ENCODE measurements at places on chromosomes 5 and 9.

DNA sequence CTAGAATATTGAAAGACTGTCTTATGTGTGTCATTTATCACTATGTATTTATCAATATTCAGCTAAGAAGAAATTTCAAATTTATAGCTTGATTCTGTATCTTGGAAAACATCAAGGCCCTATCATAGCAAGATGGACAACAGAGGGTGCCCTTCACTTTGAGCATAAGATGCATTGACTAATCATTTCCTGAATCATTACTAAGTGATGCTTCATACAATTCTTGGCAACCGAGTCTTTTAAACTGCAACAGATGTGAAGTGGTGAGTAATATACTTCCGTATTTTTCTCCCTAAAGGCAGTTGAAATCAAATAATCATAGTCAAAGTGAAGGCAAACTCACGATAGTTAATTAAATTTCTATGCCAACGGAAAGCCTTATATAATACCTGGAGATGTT is 318.6 kb upstream of the RGMB start:
- DNase-seq = no peak

DNA sequence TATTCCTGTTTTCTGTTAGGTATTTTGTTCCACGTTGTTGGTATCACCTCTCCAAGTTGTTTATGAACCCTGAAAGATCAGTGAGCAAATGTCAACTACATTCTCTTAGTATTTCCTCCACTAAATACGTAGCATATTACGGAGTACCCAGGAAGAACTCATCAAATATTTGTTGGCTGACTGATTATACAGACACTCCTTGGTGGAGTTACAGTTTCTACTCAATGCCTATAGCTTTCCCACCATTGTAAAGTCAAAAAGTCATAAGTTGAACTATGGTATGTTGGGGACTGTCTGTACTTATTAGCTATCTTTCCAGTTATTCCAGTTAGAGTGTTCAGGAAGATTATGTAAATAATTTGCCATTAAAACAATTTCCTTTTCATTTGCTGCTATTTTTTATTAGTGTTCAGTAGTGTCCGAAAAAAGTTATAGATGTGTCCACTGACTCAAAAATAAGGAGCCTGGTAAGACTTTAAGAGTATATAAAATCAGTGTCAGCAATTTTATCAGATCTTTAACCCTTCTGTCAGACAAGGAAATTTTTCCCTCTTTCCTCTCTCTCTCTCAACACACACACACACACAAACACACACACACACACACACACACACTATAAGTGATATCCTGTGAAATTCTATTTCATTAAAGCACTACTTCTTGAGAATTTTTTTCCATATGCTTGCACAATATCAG is 6.8 kb upstream of the APBA1 start:
- DNase-seq = no peak

GRCh38 chr5:78377718-78378105 is 17.3 kb downstream of the SCAMP1 start:
- DNase-seq = no peak

GRCh38 chr5:116518423-116518822 is 56.2 kb downstream of the SEMA6A start:
- DNase-seq = no peak

DNA sequence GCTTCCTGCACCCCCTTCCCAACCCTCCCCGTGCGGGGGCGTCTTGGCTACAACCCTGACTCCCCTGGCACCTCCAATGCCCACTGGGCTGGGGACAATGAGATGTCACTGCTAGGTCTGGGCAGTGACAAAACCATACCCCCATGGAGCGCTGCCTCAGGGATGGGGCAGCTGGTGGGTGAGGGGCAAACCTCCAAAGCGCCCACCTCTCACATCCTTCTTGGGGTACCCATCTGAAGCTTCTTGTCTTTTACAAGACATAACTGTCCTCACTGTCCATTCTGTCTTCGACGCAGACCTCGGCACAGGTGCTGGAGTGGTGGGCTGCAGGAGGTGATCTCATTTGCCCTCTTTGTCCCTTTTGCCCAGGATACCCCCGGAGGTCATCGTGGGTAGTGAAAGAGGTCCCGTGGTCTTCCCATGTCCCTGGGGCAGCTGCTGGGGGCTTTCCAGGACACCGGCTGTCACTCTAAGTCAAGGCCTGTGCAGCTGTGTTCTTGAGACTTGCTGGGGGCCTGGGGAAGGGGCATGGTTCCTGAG is 27.8 kb upstream of the CSF1R start:
- DNase-seq = no peak

GRCh38 chr9:75447281-75447680 is 359.0 kb downstream of the OSTF1 start:
- DNase-seq = no peak

GRCh38 chr9:75001719-75002421 is 26.2 kb downstream of the CARNMT1 start:
- peak; percentile 79 for DNase-seq

GRCh38 chr9:98231770-98232478 is 23.5 kb downstream of the TBC1D2 start:
- DNase-seq = no peak

- no peak for DNase-seq
Observed at GRCh38 chr5:144944936-144945335, 774.3 kb downstream of the KCTD16 start.

DNA sequence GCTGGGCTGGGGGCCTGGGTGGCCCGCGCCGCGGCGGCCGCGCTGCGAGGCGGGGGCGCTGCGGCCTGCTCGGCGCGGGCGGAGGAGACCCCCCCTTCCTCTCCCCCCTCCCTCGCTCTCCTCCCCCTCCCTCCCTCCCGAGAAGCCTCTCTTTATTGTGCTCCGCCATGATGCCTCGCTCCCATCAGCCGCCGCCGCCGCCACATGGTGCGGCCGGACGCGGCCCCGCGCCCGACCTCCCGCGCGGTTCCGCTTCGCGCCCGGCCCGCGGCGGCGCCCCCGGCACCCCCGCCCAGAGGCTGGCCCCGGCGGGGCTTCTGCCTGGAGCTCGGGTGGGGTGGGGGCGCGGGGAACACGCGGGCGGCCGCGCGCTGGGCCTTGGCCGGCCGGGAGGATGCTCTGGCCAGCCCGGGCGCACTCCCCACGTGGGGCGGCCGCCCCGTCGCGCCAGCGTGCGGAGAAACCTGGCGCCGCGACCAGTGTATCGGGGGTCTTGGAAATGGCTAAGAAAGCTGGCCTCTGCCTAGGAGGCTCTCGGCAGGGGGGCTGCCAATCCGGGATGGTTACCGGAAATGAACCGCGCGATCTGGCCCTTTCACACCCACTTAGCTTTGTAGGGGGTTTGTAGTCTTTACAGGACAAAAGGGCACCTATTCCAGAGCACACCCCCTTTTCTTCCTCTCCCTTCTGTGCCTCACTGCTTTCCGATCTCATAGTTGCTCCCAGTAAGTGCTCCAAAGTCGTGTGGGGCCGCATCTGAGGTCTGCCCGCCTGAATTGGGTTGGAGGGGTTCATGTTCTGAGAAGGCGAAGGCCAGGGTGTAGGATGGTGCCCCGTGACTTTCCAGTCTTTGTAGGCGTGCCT is 1.0 kb downstream of the SET start:
- peak; percentile 70 for DNase-seq

- DNase-seq = no peak
Observed at GRCh38 chr5:127959152-127959764, 124.3 kb upstream of the SLC12A2 start.

DNA sequence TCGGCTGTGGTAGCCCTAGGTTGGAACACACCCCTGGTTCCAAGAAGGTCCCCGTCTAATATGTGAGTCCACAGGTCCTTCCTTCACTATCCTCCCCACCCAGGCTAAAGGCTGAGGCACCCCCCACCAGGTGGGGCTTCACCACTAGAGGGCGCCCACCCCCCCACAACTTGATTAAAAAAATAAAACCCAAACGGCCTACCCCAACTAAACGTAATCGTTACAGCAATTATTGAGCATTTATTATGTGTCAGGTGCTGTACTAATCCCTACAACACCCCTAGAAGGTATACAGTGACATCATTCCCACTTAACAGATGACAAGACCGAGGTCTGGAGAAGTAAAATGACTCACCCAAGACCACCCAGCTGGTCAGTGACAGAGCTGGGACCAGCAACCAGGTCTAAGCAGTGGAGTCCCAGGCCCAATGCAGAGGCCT is 65.0 kb downstream of the FGF18 start:
- DNase-seq = peak; percentile 29

- DNase-seq = no peak
Observed at GRCh38 chr5:68367287-68367686, 151.7 kb downstream of the PIK3R1 start.

DNA sequence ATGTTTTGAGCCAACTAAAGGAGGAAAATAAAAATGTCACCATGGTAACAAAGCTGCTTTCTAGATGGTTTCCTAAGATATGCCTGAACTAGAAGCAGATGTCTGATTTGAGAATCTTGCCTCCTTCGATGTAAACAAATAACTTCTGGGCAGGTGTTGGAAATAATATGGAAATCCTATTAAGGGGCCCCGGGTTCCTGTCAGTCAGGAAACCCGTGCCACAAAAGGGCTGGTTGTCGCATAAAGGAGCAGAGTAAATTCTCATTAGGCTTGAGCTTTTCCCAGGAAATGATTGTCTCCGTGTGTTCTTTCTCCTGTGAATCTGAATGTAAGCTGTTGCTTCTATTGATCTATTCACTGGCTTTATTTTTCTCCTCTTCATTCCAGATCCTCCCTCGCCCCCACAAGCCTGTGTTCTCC is 90.8 kb downstream of the TLE4 start:
- DNase-seq = peak; percentile 17

- DNase-seq = no peak
Observed at GRCh38 chr5:113061846-113062780, 85.5 kb downstream of the DCP2 start.

GRCh38 chr5:80740999-80741398 is 86.2 kb upstream of the DHFR start:
- DNase-seq = no peak

Data from CD4-positive, alpha-beta T cell treated with Interleukin-21 for 1 hour (primary cell).